ENCODE measurements at places on chromosomes 4 and X. TPM values are rescaled to one million over a fixed set of nuclear protein-coding genes. Genes with fewer than 3 reads are reported as not detected.

Gene TLR1
- total RNA-seq = 0.41 TPM

Gene STPG2
- total RNA-seq = not detected

Gene WDR1
- 301 TPM for total RNA-seq

Gene OPRPN
- total RNA-seq = not detected

Gene TDO2
- total RNA-seq = 0.11 TPM

Gene TRIM61
- total RNA-seq = not detected

Gene F11
- total RNA-seq = not detected

Gene UGT2B11
- not detected for total RNA-seq

Gene ADAMTS3
- total RNA-seq = 0.81 TPM

Gene GPR119
- total RNA-seq = not detected

Gene SPANXN4
- total RNA-seq = not detected

DNA sequence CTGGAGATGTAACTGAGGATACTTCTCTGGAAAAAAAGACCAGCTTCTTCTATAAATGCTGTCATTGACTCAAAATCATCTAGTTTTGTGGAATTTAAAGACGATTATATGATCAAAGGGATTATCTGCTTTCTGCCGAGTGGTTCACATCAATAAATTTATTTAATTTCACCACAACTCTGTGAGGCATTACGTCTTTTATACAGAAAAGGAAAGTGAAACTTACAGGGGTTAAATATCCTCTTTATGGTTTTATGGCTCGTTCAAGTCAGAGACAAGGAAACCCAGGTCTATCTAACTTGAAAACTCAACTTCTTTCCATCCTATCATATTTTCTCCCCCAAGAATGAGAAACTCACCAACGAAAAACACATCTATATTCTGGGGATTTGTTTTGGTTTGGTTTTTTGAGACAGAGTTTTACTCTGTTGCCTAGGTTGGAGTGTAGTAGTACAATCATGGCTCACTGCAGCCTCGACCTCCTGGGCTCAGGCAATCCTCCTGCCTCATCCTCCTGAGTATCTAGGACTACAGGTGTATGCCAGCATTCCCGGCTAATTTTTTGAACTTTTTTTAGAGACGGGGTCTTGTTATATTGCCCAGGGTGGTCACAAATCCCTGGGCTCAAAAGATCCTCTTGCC, 377.9 kb upstream of the EMCN start:
- DNase-seq = peak; percentile 13

GRCh38 chrX:77505227-77505626, 58.0 kb downstream of the FGF16 start:
- DNase-seq = no peak

- DNase-seq = no peak
Observed at GRCh38 chr4:94371290-94371689, 28.7 kb upstream of the HPGDS start.

DNA sequence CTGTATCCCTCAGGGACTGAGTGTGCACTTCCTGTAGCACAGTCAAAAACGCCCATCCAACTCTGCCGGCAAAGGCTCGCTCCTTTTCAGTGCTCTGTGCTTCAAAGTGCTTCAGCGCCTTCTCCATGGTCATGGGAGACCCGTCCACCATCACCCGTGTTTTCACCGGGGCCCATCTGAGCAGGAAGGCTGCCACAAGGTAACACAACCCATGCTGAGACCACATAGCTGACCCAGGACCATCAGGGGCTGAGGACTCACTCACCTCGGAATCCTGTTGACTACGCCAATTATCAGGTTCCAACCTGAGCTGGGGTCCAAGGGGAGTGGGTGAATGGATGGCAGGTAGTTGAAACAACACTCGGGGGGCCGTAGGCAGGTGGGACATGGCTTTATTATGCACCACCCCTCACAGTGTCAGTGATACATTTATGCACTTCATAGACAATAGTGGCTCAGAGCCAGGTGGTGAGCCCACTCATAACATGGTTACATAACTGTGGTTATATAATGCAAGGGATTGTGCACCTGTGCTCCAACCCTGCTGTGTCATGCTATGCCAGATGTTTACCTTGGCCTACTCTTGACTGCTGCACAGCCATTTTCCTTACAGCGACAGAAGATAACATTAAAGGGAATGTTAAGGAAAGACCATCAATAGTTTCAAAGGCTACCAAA, 227.8 kb downstream of the ADGRL3 start:
- DNase-seq = no peak

- DNase-seq = no peak
Observed at GRCh38 chrX:134423606-134424005, 36.4 kb upstream of the HPRT1 start.

DNA sequence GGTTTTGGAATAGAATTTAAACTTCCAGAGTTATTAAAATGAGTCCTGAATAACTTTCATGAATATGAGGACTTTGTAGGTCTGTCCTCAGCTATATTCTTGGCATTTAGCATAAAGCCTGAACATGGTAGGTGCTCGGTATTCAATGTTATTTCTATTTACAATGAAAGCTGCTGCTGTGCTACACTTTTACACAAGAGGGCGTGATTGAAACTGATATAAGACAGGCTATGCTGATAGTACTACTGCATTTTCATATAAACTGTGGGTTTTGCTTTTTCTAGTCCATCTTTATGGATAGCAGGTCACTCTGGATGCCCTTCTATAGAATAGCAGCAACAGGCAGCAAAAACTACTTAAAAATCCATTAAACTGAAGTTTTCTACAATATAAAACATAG, 12.3 kb upstream of the GNPDA2 start:
- no peak for DNase-seq

GRCh38 chrX:20521222-20521621, 254.5 kb upstream of the RPS6KA3 start:
- DNase-seq = peak; percentile 52

- DNase-seq = no peak
Observed at GRCh38 chr4:89283226-89284009, 24.2 kb downstream of the GPRIN3 start.

DNA sequence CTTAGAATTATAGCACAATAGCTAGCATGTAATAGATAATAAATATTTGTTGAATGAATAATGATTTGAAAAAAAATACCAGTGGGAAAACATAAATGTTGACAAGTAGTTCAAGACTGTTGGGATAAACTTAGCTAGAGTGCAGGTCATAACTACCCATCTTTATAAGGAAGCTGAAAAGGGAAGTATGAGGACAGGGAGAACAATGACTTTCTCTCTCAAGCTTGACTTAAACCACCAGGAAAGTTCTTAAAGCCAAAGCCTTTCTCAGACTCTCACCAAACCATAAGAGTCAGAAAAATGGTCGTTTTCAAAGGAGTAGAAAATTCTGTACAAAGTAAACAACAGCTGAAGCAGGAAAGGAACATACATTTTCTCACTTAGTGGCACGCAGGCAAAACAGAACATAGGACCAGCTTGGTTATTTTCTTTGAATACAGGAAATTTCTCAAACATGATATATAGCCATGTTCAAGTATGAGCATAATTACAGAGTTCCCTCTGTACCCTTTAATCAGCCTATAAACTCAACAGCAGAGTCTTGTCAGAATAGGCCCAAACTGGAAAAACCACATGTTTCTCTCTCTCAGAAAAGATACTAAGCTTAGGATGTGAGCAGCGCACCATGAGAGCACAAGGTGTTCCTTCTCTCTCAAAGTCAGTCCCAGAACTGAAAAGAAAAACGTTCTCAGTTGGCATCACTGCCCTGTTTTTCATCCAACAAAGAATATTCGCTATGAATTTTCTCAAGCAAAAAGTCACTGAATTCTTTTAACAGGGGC, 28.7 kb downstream of the MAPK10 start:
- no peak for DNase-seq

- DNase-seq = no peak
Observed at GRCh38 chr4:21083413-21083812, 383.2 kb downstream of the PACRGL start.

- peak; percentile 4 for DNase-seq
Observed at GRCh38 chrX:103941201-103941975, 21.0 kb upstream of the TMSB15B start.

Measured in SJSA1 (cell line).